Activated T-helper 2 cell treated with anti-CD3 and anti-CD28 coated beads, Interferon-gamma antibody, Interleukin-2, Interleukin-4, amounts not matched to agents 10 μg/mL and 5 μg/mL and 100 μg/mL, durations not matched to agents 14 hours and 24 hours and 36 hours (primary cell): ENCODE measurements at places on chromosomes 16 and 17. TPM values are rescaled to one million over a fixed set of nuclear protein-coding genes. Genes with fewer than 3 reads are reported as not detected.
A peak's percentile ranks its signal among the peaks of the same experiment; 100 is the strongest.

- H3K36me3 ChIP-seq, result peaks cover 9% of the 10 kb centered on the region
- no peak overlapping the region for H3K4me3 ChIP-seq
- no peak overlapping the region for H3K27ac ChIP-seq
- no peaks in the 10 kb centered on the region for H3K27me3 ChIP-seq
- DNase-seq, result no peak
Observed at GRCh38 chr16:782258-782657, 5.9 kb downstream of the RPUSD1 start.

Gene ANKRD40CL
- not detected in 2 replicates for total RNA-seq

Gene RHBDL3
- total RNA-seq, result 0.11 and 0.18 TPM in 2 replicates

Gene KRT9
- not detected in 2 replicates for total RNA-seq

Gene FBXL16
- 5.8 and 6.4 TPM in 2 replicates for total RNA-seq

GRCh38 chr16:56005958-56006357 lies 130.8 kb upstream of the CES5A start:
- DNase-seq, result no peak
- H3K27ac ChIP-seq, result no peak overlapping the region
- H3K4me1 ChIP-seq, result no peaks in the 10 kb centered on the region
- H3K4me3 ChIP-seq, result no peak overlapping the region

Gene IL34
- total RNA-seq, result 0.28 TPM in 1 of 2 replicates, not detected in the other

GRCh38 chr17:73815474-73815873 lies 171.2 kb upstream of the SDK2 start:
- H3K4me3 ChIP-seq, result no peak overlapping the region
- DNase-seq, result no peak
- H3K27me3 ChIP-seq, result no peaks in the 10 kb centered on the region

DNA sequence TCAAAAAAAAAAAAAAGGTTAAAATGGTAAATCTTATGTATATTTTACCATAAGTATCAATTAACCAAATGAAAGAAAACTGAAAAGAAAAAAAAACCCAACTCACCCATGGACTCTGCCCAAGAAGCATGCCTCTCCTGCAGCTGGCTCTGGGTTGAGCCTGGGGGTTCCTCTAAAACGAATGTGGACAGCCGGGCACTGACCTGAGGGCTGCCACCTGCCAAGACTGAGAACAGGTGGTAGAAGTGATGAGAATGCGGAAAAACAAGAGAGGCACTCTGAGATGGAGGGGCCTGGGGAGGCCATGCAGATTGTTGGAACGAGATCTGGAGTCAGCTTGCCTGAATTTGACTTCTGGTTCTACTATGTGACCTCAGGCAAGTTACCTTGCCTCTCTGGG lies 85.5 kb upstream of the MSI2 start:
- no peak overlapping the region for H3K27ac ChIP-seq
- DNase-seq, result no peak
- peaks cover 34% of the 10 kb centered on the region for H3K27me3 ChIP-seq
- no peaks in the 10 kb centered on the region for H3K4me1 ChIP-seq

DNA sequence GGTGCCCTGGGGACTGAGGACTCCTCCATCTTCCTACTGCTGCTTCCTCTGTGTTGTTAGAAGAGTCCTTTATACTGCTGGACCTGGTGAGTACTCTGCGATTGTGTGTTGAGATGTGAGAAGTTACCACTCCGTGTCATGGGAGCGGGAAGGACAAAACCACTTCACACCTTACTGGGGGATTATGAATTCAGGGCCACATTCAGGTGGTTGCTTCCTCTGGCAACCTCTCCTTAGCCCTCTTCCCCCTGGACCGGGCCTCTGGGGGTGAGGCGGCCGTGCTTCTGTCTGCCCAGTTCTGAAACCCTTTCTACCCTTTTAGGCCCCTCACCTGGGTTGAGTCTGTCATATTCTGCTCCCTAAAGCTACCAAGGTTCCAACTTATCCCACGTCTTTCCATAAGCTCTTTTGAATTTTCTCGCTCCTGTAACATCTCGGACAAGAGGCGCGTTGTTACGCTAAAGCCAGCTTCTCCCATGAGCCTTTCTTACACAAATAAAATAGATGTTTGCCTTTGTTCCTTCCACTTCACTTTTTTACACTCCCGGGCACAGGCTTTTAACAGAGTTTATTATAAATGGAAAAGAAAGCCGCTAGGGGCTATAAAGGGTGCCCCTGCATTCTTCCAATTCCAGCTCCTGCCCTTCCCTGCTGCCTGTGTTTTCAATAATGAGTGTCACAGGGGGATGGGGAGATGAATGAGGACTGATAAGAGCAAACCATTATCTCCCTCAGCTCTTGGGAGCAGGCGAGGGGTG lies 20.7 kb upstream of the CDH13 start:
- no peak overlapping the region for H3K27ac ChIP-seq
- H3K27me3 ChIP-seq, result peaks cover 3% of the 10 kb centered on the region
- DNase-seq, result no peak
- no peaks in the 10 kb centered on the region for H3K4me1 ChIP-seq
- no peak overlapping the region for H3K4me3 ChIP-seq

Gene NPIPB12
- 76.6 and 94.1 TPM in 2 replicates for total RNA-seq

- peaks cover 35% of the 10 kb centered on the region for H3K4me1 ChIP-seq
- H3K27ac ChIP-seq, result peak overlapping the region; percentile 86
- peaks cover 76% of the 10 kb centered on the region for H3K36me3 ChIP-seq
- H3K4me3 ChIP-seq, result peak overlapping the region; percentile 80
Observed at GRCh38 chr17:16442141-16442540, 26.8 kb downstream of the TRPV2 start.

Gene CHST5
- total RNA-seq, result not detected in 2 replicates

DNA sequence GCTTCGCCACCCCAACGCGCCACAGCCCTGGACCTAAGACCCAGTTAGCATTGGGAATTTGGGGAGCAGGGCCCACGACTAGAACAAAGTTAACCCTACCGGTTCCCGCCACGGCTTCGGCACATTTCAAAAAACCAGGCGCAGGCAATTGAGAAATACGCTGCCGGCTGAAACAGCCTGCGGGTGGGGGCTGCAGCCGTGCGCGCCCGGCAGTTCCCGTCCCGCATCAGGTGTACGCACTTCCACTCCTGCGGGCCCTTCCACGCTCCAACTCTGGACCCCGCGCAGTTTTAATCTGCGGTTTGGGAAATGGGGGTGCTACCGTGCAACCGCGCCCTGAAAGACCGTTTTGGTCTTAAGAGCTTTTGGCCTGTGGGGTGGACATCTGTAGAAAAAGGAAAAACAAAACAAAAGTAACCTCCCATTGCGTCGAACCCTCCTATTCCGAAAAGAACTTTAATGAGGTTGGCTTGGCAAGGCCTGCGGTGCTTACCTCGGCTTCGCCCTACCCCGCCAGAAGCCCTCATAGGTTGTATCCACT lies 7.1 kb downstream of the IRX5 start:
- H3K27ac ChIP-seq, result no peak overlapping the region
- H3K4me3 ChIP-seq, result peak overlapping the region; percentile 21
- H3K4me1 ChIP-seq, result peaks cover 4% of the 10 kb centered on the region
- H3K27me3 ChIP-seq, result peaks cover 80% of the 10 kb centered on the region

GRCh38 chr17:81097134-81097942 lies 62.4 kb downstream of the BAIAP2 start:
- H3K4me1 ChIP-seq, result peaks cover 14% of the 10 kb centered on the region
- H3K36me3 ChIP-seq, result no peaks in the 10 kb centered on the region
- no peaks in the 10 kb centered on the region for H3K27me3 ChIP-seq
- DNase-seq, result no peak
- H3K27ac ChIP-seq, result no peak overlapping the region
- H3K4me3 ChIP-seq, result no peak overlapping the region

DNA sequence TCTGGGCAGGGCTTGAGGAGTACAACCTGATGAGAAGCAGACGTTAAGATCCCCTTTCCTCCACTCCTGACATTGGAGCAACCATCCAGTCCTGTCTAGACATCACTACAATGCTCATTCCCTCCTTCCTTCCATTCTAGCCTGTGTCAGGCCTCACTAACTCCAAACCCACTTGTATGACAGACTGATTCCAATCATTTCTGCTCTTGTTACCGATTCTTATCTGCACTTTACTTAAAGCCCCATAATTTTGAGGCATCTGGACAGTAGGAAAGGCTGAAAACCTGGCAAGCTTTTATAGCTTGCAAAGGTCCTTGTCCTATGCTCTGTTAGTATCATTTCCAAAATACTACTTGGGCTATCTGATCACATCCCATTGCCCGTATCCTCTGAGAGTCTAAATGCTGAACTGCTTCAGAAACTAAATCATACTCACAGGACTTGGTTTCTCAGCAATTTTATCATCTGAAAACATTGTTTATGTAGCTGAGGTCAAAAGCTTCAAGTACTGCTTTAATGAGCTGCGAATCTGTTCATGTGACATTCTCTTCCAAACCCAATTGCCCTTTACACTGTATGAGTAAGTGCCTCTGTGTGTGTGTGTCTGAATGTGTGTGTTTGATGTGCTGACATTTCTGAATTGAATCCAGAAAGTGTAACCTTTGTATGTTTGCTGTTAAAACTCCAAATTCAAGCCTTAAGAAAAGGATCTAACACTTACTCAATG lies 57.2 kb upstream of the CACNG3 start:
- H3K27ac ChIP-seq, result peak overlapping the region; percentile 58
- H3K27me3 ChIP-seq, result no peaks in the 10 kb centered on the region
- DNase-seq, result no peak
- peaks cover 19% of the 10 kb centered on the region for H3K4me1 ChIP-seq
- no peak overlapping the region for H3K4me3 ChIP-seq

GRCh38 chr16:84367750-84368307 lies 509 bp upstream of the ATP2C2 start:
- peaks cover 56% of the 10 kb centered on the region for H3K27me3 ChIP-seq
- H3K4me1 ChIP-seq, result peaks cover 2% of the 10 kb centered on the region
- no peaks in the 10 kb centered on the region for H3K36me3 ChIP-seq
- no peak for DNase-seq
- H3K27ac ChIP-seq, result no peak overlapping the region

DNA sequence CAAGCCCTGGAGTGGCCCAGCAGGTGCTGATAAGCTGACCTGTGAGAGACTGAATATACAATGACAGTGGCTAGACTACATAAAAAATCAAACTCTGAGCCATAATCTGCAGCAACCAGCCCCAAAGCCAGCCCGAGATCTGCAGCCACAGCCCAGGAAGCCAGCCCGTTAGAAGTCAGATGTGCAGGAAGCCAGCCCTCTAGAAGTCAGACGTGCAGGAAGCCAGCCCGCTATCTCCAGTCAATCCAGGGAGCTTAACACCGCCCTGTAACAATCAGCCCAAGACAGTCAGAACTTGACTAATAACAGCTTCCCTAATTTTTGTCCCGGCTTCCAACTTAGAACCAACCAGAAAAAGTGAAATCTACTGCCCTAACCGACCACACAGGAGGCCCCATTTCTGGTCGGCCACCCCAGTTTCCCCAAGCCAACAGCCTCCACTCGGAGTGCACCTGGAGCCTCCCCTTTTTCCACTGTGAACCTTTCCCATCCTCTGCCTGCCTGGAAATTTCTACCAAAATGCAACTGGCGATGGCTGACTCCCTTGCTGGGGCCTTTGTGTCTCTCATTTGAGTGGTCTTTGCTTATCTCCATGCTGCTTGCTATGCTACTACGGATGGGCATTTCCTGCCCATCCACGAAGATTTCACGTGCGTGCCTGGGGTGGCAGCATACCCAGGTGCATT lies 769.3 kb downstream of the KCNJ18 start:
- no peak overlapping the region for H3K4me3 ChIP-seq
- DNase-seq, result no peak
- H3K27ac ChIP-seq, result no peak overlapping the region
- H3K27me3 ChIP-seq, result no peaks in the 10 kb centered on the region
- no peaks in the 10 kb centered on the region for H3K36me3 ChIP-seq

- peaks cover 46% of the 10 kb centered on the region for H3K27me3 ChIP-seq
- H3K4me3 ChIP-seq, result no peak overlapping the region
- peaks cover 33% of the 10 kb centered on the region for H3K4me1 ChIP-seq
- H3K36me3 ChIP-seq, result peaks cover 21% of the 10 kb centered on the region
Observed at GRCh38 chr17:36946726-36947091, 2.0 kb upstream of the AATF start.

DNA sequence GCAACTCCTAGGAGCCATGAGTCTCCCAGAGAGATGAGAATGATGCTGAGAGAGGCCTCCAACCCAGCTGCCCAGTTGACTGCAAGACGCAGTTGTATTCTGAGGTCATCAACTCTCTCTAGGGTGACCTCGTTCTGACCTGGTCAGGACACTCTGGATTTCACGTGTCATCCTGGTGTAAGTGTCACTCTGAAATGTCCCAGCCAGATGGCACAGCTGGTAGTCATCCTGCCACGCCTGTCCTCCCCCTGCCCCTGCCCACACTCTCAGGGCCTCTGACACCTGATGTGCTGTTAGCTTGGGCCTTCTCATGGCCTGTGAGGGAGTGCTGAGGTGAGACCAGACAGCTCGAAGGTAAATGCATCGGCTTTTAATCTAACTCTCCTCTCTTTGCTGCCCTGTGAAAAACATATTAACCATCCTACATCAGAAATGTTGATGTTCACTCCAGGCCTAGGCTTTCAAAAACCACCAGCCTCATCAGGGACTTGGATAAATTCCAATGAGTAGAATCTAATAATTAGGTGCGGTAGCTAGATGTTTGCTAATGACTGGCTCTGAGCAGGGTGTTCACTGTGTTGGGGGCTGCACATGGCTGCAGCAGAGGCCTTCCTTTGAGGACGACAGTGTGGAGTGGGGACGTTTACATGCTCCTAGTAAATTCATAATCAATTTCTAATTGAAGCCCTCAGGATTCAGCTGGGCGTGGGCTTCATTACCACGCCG lies 13.8 kb downstream of the MLYCD start:
- H3K4me1 ChIP-seq, result no peaks in the 10 kb centered on the region
- peaks cover 54% of the 10 kb centered on the region for H3K36me3 ChIP-seq
- no peak overlapping the region for H3K27ac ChIP-seq
- no peaks in the 10 kb centered on the region for H3K27me3 ChIP-seq

Gene CA7
- 0.59 and 1.1 TPM in 2 replicates for total RNA-seq

Gene KRT36
- not detected in 2 replicates for total RNA-seq

DNA sequence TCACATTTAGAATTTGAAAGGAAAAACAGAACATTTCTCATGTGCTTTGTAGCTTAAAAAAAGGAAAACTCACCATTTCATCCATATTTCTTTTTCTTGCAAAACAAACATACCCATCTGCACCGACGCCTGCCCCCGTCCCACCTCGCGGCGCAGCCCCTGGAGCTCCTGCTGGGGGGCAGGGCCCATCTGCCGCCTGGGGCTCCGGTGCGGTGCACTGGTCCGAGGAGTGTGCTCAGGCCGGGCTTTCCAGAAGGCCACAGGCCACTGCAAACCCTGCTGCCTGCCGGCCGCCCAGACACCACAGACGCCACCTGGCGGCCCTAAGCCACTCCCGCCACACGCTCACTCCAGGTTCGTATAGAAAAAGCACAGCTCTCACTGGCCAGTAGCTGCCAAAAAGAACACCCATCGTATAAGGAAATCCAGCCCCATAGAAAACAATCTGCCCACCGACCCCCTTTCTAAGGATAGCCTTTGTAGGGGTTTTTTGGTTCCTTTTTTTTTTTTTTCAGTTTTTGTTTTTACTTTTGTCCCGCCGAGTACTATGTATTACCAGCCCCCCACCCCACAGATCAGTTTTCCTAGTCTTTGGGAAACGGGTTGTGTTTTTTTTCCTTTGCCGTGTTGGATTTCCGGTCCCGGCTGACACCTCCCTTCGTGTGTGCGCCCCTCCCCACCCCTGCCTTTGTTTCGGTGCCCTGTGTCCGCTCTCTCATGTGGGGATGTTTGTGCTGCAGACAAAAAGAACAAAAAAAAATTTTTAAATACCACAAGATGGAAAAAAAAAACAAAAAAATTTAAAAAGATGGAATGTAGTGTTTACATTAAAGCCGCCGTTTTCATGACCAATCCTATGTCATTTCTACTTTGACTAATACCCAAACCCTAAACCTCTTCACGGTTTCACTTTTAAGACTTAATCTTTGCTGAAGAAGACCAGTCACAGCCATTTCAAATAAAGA lies 68.8 kb downstream of the AMFR start:
- no peaks in the 10 kb centered on the region for H3K27me3 ChIP-seq
- peaks cover 13% of the 10 kb centered on the region for H3K36me3 ChIP-seq
- peak overlapping the region; percentile 91 for H3K27ac ChIP-seq
- H3K4me1 ChIP-seq, result peaks cover 32% of the 10 kb centered on the region
- DNase-seq, result peak; percentile 49

Gene MILR1
- 0.16 and 0.46 TPM in 2 replicates for total RNA-seq
